Activated T-cell treated with anti-CD3 and anti-CD28 coated beads, Interleukin-2, amount 50 U/mL, for 24 hours (primary cell): ENCODE measurements at places on chromosomes 6 and 20.

DNA sequence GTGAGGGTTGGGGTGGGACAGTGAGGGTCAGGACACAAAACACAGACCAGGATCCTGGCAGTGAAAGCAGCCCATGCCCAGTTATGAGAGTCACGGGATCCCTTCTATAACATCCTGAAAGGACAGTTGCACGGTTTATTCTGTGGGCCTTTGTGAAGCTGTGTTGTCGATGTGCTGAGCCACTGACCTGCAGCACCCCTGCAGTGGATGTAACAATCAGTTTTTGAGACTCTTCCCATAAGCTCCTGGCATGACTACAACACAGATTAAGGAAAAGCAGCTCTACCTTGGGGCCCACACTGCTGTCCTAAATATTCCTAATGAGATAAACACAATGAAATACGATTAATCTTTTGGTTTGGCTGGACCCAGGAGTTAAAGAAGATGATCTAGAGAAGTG, 3.7 kb downstream of the PYGB start:
- DNase-seq = no peak

DNA sequence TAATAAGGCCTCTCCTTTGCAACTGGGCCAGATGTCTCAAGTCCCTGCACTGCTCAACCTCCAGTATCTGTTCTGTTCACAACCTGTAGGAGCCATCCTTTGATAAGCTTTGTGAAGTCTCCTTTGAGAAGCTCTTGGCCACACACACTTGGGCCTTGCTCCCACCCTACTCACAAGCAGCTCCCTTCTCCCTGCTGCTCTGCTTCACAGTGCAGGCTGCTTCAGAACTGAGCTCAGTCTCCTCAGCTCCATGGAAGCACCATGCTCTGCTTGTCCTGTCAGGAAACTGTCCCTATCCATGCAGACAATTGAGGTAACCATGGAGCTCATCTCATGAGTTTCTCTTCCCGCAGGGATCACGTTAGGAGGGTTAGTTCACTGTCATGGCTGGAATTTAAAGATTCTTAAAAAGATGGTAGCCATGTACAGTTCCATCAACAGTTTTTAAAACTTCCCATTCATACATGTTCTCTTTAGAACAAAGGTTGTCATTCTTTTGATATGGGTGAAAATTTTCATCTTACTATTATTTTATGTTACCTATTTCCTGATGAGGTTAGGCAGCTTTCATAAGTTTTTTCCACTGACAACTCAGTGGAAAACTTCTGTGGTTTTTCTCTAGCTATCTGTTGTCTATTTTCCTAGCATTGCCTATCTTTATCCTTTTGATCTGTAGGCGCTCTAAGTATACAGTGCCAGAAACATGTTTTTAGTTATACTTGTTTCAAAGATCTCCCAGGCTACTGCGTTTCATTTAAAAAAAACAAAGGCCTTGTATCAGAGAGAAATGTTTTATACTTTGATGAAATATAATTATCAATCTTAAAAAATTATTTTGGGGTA, 62.6 kb downstream of the AK9 start:
- DNase-seq = no peak

DNA sequence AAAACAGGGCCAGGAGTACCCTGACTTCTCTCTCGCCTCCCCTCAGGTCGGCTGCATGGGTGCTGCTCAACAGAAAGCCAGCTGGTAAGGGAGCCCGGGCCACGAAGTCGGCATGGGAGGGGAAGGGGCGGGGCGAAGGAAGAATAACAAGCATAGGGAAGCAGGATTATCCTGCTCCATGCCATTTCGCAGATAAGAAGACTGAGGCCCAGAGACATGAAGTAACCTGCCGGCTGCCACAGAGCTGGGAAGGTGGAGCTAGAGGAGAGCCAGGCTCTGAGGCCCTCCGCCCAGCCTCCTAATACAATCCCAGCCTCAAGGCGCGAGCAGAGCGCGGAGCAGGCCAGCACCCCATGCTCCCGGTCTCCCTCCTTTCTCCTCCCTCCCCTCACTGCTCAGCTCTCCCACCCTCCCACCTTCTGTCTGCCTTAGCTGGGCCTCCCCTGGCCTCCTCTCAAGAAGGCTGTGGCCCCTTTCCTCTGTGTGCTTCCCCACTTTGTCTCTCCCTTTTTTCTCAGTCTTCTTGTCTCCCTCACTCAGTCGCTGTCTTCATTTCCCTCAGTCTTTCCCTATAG, 13.2 kb upstream of the HMGA1 start:
- DNase-seq = no peak

DNA sequence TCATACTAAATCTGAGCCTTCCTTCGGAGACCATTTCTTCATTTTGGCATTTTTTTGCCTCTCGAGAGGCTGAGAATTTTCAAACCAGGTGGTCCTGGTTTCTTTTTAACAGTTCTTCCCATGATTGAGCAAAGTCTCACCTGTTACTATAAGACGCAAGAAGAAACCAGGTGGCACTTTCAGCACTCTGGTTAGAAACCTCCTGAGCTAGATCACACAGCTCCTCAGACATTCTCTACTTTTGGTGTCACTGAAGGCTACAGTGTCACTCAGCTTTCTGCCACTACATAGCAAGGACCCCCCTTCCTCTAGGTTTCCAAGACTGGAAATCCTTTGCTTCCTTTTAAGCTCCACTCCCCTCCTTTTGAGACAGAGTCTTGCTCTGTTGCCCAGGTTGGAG, 7.3 kb downstream of the IFNGR1 start:
- DNase-seq = no peak

- no peak for DNase-seq
Observed at GRCh38 chr6:37607944-37608343, 89.7 kb downstream of the MDGA1 start.

DNA sequence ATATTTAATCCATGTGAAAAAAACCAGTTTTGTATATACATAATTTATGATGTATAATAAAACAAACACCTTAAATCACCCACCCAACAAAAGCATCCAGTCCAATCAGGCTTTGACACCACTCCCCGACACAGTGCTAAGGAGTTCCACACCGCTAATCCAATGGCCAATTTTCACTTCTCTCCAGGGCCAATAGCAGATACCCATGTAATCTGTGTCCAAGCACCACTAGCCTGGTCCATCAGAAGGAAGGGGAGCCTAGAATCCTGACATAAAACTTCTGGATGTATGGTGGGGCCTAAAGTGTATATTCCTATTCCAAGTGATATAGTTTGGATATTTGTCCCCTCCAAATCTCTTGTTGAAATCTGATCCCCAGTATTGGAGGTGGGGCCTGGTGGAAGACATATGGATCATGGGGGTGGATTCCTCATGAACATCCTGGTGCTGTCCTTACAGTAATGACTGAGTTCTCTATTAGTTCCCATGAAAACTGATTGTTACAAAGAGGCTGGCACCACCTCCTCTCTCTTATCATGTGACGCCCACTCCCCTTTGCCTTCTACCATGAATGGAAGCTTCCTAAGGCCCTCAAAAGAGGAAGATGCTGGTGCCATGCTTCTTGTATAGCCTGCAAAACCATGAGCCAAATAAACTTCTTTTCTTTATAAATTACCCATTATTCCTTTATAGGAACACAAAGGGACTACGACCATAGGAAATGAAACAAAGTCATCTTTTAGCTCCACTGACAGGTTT, 20.8 kb downstream of the RALGAPA2 start:
- DNase-seq = no peak

GRCh38 chr6:158061709-158062461, 80.2 kb downstream of the SYNJ2 start:
- DNase-seq = no peak

GRCh38 chr20:51953731-51954340, 151.5 kb upstream of the SALL4 start:
- no peak for DNase-seq

GRCh38 chr20:3710703-3711483, 1.5 kb downstream of the SIGLEC1 start:
- DNase-seq = peak; percentile 87

DNA sequence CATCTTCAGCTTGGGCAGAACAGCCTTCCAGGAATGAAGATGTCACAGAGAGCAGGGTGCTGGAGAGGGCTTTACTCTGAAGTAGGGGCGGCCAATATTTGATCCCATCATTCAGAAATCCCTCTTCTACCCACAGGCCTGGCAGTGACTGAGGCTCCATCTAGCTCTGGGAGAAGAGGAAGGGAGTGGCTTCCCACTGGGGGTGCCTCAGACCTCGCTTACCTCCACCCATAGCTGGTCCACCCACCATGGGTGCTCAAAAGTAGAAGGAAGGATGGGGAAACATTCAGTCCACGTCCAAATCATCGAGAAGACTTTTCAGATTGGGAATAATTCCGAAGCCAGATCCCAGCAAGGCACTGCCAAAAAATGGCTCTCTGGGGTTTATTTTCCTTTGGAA, 11.8 kb upstream of the THBD start:
- DNase-seq = no peak

- no peak for DNase-seq
Observed at GRCh38 chr6:33375143-33375671, 16.4 kb upstream of the KIFC1 start.

GRCh38 chr6:44235269-44235668, 11.6 kb upstream of the HSP90AB1 start:
- no peak for DNase-seq

- no peak for DNase-seq
Observed at GRCh38 chr6:45563041-45563440, 185.3 kb upstream of the SUPT3H start.

- DNase-seq = no peak
Observed at GRCh38 chr6:1063671-1064355, 248.1 kb upstream of the FOXQ1 start.

GRCh38 chr20:64108731-64109681, 1.6 kb upstream of the NPBWR2 start:
- DNase-seq = peak; percentile 17

DNA sequence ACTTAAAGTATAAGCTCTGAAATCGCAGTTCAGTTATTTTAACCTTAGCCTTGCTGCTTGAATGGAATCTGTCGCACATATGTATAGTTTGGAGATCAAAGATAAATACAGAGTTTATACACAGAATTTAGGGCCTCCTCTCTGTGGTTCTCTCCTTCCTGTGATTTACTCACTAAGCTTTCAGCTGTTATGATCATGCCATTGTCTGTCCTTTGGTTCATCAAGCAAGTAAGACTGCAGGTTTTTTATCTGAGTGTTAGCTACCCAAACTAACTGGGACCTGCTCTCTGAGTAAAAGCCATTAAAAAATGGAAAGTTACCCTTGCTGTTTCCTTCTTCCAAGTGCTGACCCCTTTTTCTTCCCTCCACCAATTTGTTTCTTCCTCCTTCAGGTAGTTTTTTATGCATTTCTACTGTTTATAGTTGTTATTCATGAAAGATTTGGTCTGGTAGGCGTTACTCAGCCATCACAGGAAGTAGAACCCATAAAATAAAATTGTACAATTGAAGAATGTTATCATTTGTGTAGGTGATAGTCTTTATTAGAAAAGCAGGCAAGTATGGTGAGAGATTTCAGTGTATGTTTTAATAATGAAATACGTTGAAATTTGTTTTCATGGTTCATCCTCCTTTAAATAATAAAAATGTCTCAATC, 33.7 kb upstream of the SUMO4 start:
- DNase-seq = no peak

GRCh38 chr6:145036236-145036635, 699.1 kb downstream of the EPM2A start:
- DNase-seq = no peak

DNA sequence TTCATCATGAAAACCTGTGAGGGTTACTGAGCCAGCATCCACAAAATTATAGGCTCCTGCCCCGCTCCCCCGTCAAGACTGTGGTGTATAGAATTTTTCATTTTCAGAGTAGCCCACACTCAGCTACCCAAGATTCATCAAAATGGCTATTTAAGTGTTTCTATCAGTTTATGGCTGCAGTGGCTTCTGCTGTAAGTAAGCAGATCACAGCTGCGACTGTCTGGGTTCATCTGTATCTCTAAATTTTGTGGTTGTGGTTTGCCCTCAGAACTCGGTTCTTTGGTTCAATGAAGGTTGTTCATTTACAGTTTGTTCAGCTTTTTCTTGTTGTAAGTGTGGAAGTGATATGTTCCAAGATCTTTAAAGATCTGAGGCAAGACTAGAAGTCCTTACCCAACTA, 284.2 kb downstream of the DOK5 start:
- DNase-seq = no peak

- no peak for DNase-seq
Observed at GRCh38 chr6:144646093-144647056, 361.2 kb downstream of the UTRN start.

GRCh38 chr20:62239278-62239879, 1.1 kb downstream of the OSBPL2 start:
- no peak for DNase-seq

DNA sequence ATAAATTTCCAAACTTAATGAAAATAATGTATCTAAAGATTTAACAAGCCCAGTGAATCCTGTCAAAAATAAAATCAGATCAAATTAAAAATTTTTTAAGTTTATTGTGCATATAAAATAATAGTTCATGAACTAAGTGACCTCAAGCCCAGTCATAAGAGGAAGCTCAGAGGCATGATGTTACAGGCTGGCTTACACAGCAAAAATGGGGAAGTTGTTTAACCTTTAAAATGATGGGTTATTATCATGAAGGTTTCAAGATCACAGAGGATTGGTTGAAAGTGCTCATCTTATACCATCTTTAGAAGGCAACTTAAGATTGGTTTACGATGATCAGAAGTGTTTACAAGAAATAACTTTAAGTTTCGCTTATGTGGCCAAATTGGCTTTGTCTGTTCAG, 102.5 kb downstream of the PAK5 start:
- no peak for DNase-seq

GRCh38 chr6:17987697-17988421, 424 bp upstream of the KIF13A start:
- peak; percentile 56 for DNase-seq

DNA sequence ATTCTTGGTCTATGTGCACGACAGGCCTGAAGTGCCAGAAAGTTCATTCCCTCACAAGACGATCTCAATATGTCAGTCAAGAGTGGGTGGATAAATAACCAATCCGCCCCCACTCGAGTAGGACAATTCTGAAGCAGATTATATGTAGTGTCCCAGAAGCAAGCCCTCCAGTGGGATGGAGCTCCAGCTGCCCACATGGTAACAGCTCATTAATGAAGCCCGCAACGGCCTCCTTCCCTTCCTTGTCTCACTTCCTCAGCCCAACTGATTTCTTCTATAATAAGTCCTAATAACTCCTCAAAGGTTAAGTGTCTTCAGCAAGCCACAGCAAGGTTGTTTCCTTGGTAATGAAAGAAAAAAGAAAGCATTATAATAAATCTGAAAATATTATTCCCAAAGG, 82.1 kb upstream of the F13A1 start:
- no peak for DNase-seq

GRCh38 chr6:4059115-4059777, 19.7 kb downstream of the FAM217A start:
- peak; percentile 65 for DNase-seq

- no peak for DNase-seq
Observed at GRCh38 chr6:150236114-150236513, 93.3 kb downstream of the PPP1R14C start.

DNA sequence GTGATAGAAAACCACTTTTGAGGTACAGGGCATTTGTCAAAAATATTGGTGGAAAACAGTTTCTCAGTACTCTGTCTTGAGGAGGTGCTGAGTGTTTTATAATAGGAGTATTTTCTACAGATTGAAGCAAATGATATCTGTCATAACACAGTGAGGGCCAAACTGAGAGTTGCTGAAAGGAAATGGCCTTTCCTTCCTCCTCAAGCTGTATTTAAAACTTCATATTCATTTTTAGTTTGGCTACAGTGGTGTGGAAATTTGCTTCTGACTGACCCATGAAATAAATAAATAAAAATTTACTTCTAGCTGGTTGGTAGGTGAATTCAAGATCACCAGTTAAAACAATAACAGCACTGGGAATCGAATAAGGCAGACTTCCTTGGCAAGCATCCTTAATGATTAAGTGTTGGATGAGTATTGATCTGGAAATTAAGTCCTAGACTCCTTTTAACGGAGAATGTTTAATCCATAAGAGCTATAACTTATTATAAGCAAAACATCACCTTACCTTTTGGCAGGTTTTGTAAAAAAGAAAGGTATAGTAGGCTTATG, 828.6 kb upstream of the CITED2 start:
- no peak for DNase-seq
